Mesenchymal stem cell (in vitro differentiated cells and primary cell): ENCODE measurements at places on chromosomes 6 and 20.

DNA sequence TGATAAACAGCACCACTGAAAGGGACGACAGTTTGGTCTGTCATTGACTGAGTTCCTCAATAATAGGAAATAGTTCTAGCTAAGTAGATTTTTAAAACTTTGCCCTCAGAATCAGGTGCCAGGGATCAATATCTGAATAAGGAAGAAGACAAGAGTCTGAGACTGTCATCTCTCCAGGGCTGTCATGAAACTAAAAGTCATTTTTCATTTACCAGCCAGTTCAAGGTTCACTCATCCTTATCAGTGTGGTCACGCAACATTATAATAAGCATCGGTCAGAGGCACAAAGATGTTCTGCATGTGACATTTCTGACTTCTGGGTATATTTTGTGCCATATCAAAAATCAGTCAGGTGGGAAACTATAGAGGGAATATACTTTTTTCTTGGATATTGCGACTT, 52.5 kb upstream of the E2F3 start:
- DNase-seq = no peak

DNA sequence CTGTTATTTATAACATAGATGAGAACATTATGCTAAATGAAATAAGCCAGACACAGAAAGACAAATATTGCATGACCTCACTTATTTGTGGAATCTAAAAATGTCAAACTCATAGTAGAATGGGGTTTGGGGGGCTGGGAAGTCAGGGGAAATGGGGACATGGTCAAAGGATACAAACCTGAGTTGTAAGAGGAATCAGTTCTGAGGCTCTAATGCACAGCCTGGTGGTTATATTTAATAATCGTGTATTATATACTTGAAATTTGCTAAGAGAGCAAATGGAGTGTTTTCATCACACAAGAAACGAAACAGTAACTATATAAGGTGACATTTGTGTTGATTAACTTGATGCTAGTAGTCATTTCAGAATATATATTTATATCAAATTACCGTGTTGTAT, 40.8 kb upstream of the GFOD1 start:
- no peak for DNase-seq

DNA sequence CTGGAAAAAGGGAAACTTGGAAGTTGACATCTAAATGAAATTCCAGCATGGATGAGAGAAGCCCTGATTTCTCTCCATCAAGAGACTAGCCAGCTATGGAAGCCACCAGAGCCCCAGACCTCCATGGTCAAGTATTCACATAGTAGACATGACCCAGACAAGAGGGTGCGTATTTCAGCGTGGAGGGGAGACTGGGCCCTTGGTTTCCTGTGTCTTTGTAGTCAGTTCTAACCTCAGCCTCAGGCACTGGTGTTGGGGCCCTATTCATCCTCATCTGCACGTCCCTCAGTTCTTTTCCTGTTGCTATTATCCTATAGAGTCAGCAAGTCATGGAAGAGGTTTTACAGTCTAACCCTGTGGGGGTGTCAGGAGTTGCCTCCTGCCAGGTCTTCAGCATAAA, 12.5 kb downstream of the GNL1 start:
- no peak for DNase-seq

DNA sequence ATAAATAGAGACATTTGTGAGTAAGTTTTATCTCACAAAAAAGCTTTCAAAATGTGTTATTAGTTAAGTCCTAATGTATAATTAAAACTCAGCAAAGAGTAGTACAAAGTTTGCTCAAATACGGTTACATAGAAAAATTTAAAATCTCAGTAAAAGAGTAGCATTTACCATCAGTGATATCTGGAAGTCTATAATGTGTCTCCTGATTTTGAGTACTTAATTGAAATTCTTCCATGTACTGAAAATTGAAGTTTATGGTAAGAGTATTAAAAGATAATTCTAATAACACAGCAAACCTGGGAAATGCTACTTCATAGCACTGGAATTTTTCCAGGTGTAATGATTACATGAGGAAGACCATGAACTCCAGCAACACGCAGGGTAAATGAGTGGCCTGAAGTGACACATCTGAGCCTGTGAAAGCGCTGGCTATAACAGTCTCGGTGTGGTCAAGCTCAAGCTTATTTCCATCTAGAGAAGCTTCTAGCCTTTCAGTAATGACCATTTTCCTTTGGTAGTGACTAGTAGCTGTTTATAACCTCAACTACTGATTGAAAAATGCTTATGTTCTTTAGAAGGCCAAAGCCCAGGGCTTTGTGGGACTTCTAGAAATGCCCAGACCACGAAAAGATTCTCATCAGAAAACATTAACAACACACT, 203.2 kb downstream of the ISM1 start:
- DNase-seq = no peak

DNA sequence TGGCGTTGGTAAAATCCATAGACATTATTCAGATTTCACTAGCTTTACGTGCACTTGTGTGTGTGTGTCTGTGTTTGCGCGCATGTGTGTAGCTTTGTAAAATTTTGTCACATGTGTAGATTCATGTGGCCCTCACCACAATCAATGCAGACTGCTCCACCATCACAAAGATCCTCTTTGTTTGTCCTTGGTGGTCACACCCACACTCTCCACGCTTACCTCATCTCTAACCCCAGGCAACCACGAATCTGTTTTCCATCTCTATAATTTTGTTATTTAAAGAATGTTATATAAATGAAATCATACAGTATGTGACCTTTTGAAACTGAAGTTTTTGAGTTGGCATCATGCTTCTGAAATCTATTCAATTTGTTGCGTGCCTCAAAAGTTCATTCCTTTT, 58.5 kb downstream of the GRM1 start:
- DNase-seq = no peak

DNA sequence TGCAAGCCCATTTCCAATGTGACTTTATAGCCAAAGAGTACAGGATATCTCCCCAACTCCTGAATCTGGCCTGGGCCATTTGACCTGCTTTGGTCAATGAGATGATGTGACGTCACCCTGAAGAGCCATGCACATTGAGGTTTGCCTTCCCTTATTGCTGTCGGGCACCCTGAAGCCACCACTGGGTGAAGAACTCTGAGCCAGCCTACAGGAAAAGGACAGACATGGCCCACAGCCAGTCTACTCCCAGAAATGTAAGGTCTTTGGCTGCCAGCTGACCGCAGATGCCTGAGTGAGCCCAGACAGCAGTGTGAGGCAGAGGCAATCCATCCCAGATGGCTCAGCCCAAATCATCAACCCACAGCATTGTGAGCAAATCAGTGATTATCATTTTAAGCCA, 3.7 kb upstream of the SYNDIG1 start:
- no peak for DNase-seq

DNA sequence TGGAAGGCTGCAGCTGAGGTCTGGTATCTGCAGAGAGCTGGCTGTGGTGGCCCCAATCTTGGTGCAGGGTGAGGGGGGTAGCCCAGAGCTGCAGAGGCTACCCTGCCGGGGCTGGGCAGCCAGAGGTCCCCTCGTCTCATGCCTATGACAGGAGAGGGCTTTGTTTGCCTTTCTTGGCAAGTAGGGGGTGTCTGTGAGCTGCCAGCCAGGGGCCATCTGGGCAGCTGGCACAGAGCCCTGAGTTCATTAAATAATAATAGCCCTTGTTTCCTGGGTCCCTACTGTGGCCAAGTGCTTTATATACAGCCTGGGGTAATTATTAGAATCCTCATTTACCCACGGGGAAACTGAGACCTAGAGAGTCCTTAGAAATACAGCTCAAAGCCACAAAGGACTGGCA, 66.6 kb downstream of the EZR start:
- DNase-seq = no peak

GRCh38 chr6:16064671-16065072, 64.2 kb upstream of the MYLIP start:
- peak; percentile 48 for DNase-seq

DNA sequence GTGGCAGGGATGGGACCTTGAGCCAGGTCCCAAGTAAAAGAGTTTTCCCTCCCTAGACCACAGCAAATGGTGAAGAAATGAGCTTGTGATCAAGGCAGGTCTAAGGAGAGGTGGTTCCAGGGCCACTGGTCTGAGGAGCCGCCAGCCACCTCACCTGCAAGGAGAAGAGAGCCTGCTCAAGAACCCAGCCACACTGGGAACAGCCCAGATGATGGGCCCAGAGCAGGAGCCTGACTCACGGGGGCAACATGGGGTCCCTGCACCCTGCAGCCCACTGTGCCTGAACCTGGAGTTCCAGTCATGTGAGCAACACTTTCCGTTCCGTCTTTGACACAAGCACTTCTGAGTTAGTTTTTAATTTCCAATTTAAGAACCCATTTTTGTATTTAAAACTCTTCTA, 204.5 kb upstream of the CDH4 start:
- DNase-seq = no peak
